ENCODE measurements at places on chromosomes 5 and 9.
A peak's percentile ranks its signal among the peaks of the same experiment; 100 is the strongest.

DNA sequence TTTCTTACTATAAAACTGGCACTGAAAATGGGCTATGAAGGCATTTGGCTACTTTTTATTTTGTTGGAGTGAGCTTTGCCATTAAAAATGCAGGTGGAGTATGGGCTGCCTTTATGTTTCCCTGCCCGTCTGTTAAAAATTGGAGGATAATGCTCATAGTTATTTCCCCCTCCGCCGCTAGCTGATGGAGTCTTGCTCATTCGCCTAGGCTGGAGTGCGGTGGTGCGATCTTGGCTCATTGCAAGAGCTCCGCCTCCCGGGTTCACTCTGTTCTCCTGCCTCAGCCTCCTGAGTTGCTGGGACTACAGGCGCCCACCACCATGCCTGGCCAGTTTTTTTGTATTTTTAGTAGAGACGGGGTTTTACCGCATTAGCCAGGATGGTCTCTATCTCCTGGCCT, 8.6 kb downstream of the G3BP1 start:
- no peak for DNase-seq

DNA sequence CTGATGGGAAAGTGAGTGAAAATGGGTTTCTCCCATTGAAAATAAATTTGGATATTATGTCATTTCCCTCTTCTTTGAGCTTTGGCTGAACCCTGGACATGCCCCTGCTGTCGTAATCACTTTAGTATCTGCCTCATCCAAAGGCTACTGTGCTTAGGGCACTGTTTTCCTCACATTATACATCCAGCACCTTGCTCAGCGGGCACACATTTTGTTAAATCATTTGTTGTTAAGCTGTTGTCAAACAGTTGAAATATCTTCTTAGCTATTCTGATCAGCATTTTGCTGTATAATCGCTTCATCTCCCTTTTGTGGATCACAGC, 352.7 kb upstream of the CD180 start:
- DNase-seq, result no peak

DNA sequence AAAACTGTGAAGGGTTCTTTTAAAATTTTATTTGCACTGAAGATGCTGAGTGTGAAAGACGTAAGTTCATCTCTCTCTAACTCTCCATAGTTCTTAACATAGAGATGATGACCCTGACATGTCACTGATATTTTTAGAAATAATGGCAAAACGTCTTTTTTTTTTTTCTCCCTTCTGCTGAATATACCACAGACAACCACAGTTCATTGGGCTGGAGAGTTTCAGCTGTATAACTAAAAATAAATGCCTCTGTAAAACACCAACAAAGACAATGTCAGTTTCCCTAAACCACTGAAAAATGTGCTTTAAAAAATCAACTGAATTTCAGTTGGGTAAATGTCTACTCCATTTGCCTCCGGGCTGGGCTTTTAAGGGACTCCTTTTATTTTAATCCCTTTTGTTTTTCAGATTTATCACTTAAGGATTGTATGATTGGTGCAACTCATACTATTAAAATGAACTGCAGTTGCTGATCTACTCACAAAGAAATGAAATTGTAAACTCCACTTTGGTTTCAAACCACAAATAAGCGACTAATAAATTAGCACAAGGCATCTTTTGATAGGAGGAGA, 830.9 kb upstream of the WWC1 start:
- peak; percentile 90 for DNase-seq

DNA sequence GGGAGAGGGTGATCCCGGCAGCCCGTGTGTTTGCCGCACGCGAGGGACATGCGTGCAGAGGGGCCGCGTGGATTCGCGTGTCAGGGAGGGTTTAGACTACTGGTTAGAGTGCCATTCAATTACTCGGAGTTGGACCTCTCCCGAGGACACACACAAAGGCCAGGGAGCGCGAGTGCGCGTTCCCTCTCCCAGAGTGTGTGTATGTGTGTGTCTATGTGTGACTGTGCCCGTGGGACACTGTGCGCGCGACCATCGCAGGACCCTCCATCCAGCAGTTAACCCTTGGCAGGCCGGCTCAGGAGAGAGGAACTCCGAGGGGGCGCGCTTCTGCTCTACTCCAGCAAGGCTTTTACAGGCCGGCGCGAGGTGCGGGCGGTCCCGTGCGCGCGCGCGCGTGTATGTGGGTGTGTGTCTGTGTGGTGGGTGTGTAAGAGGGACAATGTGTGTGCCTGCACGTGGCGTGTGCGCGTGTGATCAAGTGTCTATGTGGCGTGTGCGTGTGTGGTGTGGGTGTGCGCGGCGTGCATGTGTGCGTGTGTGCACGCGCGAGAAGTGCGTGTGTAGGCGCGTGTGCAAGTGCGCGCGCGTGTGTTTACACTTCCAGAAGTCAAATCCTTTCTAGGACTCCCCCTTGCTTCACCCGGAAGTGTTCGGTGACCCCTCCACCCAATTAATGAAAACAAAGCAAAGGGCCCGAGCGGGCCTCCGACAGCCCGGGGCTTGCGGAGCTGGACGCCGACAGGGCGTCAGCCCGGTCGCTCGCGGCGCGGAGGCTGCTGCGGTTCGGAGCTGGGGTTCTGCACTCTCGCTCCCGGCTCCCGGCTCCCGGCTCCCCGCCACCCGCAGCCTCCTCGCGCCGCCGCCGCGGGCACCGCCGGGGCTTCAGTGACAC, 75.3 kb upstream of the TBCA start:
- no peak for DNase-seq

- no peak for DNase-seq
These were observed 507.7 kb downstream of the CCDC171 start for GRCh38 chr9:16060436-16061129.

GRCh38 chr5:128528126-128528525, 9.9 kb downstream of the FBN2 start:
- no peak for DNase-seq

DNA sequence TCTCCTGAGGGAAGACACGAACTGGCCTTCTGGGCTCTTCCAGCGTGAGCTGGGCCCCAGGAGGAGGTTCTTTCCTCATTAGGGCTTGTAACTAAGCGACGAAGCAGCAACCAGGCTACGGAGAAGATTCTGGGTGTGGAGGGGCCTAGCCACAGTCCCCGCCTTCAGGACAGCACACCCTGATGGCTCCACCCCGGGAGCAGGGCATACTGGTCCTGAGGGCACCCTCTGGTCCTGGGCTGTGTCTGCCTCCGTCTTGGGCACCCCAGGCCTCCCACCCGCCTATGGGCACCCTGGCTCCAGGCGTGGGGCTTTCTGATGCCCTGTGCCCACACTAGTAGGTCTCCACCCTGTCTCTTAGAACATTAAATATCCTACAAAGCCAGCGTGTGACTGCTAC, 136.4 kb downstream of the OLFM1 start:
- DNase-seq, result no peak

GRCh38 chr5:158875272-158875679, 224.4 kb downstream of the EBF1 start:
- peak; percentile 45 for DNase-seq

- DNase-seq, result no peak
These were observed 168.2 kb downstream of the CD180 start for GRCh38 chr5:67028371-67028770.

DNA sequence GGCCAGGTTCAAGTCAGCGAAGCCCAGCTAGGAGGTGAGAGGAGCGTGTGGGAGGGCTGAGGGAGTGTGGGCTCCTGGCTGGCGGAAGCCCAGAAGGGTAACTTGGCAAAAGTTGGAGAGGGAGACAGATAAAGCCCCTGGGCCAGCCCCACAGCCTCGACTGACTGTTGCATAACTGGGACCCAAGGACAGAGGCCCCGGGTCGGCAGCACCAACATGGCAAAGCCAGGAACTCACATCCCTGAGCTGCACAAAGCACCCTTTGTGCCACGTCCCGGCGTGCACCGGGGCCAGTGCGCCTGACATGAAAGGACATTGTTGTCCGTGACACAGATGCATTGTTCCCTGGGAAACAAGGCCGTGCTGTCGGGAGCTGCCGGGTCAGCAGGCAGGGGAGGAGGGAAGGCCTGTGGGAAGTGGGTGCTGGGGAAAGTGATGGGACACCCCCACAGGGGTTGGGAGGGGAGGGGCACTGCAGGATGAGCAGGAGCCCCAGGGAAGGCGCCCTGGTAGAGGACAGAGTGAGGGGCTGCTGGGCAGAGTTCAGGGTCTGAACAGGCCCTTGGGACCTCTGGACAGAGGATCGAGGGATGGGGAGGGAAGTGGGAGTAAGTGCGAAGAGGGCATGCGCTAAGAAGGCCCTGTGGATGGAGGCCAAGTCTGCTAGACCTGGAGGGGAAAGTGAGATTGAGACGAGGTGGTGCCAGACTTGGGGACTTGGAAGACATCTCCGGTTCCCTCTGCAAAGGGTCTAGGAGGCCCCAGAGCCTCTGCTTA, 13.0 kb upstream of the DPM2 start:
- DNase-seq, result no peak

DNA sequence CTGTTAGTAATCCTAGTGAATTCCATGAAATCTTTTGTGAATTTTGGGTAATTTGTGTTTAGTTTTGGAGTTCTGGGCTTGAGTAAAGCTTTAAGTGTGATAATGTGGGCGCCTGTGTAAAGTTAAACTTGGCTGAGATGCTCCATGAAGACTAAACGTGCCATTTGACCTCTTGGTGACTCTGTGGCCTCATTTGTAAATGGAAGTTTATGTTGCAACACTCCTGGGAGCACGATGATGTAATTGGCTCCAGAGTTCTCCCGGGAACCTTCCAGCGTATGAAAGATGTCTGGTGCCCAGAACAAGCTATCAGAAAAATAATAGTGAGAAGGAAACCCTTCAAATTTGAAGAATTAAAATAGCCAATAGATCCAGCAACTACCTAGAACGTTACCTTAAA, 981.2 kb downstream of the TLE4 start:
- no peak for DNase-seq

DNA sequence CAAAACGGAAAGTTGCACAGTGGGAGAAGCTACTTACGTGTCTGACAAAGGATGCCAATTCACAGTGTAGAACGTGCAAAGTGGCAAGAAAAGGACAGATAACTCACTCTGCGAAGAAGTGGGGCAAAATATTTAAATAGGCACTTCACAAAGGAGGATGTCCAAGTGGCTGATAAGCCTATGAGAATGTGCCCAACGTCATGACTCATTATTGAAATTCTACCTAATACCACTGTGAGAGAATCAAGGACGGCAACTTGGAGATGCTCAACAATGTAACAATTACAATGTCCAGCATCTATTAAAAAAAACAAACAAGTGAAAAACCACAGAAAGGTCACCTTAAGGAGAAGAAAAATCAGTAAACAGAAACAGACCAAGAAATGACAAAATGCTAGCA, 59.0 kb downstream of the NACC2 start:
- no peak for DNase-seq

DNA sequence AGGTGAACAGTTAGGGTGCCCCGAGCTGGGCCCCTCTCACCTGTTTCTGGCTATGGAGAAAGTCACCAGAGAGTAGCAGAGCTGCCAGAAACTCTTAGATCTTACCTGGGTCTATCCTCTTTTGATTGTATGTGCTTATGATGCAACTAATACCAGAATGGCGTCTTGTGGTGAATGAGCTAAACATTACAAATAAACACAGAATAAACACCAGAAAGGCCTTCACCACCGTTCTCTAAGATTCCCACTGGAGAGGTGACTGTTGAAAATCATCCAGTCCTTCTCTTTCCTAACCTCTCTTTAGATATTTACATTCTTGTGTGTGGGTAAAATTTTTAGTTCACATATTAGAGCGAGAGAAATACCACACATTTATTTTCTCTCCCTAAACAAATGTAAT, 241.7 kb upstream of the GAS1 start:
- DNase-seq, result no peak

- DNase-seq, result no peak
These were observed 110.2 kb upstream of the PCA3 start for GRCh38 chr9:76654051-76654461.

GRCh38 chr5:168940712-168941111, 360.2 kb downstream of the SLIT3 start:
- no peak for DNase-seq

DNA sequence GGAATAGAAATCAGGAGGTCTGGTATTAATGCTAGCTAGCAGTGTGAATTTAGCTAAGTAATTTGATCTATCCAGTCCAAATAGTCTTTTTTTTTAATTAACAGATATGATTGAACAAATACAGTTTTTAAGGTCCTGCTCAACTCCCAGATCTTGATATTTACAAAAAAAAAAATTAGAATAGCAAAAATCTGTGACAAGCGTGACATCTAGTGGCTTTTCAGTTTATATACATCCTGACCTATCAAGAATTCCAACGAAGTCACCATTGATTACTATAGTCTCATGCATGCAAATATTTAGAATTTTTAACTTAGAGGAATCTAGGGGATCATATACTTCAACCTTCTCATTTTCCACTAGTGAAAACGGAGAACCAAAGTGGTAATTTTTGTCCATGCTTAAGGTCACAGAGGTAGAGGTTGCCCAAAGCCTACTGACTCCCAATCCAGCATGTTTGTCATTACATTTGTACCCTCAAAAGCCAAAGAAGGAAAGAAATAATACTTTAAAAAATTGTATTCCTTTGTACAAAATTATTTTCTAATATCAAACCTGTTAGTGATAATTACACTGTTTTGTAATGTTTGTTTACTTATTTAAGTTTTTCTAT, 17.6 kb upstream of the TARS1 start:
- peak; percentile 29 for DNase-seq

DNA sequence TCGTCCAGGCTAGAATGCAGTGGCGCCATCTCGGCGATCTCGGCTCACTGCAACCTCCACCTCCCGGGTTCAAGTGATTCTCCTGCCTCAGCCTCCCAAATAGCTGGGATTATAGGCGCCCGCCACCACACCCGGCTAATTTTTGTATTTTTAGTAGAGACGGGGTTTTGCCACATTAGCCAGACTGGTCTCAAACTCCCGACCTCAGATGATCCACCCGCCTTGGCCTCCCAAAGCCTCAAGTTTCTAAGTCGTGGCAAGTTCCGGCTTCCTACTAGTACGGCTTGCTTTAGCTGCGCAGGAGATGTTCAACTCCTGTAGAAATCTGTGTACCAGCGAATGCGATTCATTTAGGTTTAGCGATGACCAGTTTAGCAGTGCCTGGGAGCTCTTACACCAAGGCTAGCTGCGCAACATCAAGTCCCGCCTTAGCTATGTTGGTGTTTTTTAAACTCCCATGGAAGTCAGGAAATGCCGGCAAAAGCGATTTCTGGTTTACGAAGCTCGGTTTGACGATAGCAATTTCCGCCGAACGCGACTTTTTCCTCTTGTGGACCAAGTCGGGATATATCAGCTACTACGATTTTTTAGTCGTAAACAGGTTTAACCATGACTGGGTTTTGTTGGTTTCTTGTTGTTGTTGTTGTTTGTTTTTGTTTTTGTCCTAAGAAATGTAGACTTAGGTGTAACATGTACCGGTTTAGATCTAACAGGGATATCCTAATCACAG, 46.4 kb downstream of the ANXA2R start:
- DNase-seq, result peak; percentile 64

- DNase-seq, result no peak
These were observed 10.5 kb downstream of the PROP1 start for GRCh38 chr5:177985430-177986040.

DNA sequence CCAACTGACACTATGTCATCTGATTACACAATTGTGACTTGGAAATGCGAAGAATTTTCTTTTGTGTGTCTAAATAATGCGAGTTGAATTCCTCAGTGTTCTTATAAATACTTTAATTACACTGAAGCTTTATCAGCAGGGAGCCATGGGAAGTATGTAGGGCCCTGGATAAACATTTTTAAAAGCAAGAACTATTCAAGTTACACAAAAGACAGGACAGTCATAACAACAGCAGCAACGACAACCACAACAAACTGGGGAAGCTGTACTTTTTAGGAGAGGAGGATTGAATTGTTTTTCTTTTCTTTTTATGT, 250.3 kb upstream of the ZNF608 start:
- DNase-seq, result no peak

GRCh38 chr9:97802276-97802675, 50.8 kb upstream of the FOXE1 start:
- DNase-seq, result no peak

- DNase-seq, result peak; percentile 91
These were observed 188.6 kb upstream of the ZNF608 start for GRCh38 chr5:124935065-124935464.
